ENCODE measurements at places on chromosomes 1 and 21.
A peak's percentile ranks its signal among the peaks of the same experiment; 100 is the strongest.

GRCh38 chr1:2398871-2399270, 7.2 kb downstream of the RER1 start:
- no peak for DNase-seq

- no peak for DNase-seq
Measured at GRCh38 chr1:188670837-188671236, 1806.8 kb downstream of the BRINP3 start.

DNA sequence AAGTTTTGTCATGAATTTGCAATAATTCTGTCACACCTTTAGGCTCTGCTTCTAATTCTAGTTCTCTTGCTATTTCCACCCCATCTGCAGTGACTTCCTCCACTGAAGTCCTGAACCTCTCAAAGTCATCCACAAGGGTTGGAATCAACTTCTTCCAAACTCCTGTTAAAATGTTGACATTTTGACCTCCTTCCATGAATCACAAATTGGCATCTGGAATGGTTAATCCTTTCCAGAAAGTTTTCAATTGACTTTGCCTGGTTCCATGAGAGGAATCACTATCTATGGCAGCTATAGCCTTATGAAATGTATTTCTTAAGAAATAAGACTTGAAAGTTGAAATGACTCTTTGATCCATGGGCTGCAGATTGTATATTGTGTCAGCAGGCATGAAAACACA, 19.7 kb upstream of the SFT2D2 start:
- no peak for DNase-seq

DNA sequence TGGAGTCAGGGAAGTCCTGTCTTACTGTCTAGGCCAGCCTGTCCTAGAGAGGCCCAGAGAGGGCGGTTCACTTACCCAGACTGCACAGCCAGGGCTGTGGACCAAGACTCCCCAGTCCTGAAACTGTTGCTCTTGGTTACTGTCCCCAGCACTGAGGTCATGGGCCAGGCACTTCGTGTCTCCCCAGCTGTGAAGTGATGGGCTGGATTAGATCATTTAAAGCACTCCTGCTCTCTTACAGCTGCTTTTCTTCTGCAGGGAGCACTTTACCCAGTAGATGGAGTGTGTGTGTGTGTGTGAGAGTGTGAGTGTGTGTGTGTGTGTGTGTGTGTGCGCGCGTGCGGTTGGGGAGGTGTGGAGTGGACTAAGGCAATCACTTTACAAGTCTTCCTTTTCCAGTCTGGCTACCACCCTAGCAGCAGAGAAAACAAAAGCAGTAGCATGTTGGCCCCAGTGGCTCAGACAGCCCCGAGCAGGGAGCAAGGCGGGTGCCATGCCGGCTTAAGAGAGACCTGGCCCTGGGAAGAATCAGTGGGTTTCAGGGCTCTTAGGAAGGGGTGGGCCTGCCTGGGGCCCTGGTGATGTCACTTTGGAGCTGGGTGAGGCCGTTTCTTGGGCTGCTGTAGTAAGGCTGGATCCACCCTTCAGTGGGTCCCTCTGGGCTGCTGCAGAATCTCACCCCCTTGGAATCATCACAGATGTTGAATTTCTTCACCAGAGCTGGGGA, 2.4 kb downstream of the SPSB1 start:
- DNase-seq, result peak; percentile 84

- DNase-seq, result no peak
Measured at GRCh38 chr1:54979327-54979891, 1.0 kb upstream of the TMEM61 start.

GRCh38 chr1:211642870-211643269, 32.6 kb downstream of the NEK2 start:
- no peak for DNase-seq

GRCh38 chr1:16094453-16095158, 21.2 kb upstream of the FAM131C start:
- DNase-seq, result no peak

DNA sequence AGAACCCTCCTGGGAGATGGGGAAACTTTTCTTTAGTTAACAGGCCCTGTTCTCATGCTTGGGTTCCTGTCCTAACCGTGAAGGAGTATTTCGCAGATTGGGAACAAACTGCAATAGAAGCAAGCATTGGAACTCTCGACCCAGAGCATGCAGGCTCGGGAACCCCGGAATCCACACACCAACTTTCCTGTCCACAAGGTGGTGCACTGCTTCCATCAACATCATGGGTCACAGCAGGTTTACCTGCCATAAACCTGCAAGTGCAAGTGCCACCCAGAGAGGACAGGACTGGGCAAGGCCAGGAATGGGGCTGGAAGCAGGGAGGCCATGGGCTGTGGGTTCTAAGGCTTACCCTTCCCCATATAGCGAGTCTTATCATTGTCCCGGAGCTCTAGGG, 6.9 kb downstream of the ENO1 start:
- DNase-seq, result peak; percentile 66

DNA sequence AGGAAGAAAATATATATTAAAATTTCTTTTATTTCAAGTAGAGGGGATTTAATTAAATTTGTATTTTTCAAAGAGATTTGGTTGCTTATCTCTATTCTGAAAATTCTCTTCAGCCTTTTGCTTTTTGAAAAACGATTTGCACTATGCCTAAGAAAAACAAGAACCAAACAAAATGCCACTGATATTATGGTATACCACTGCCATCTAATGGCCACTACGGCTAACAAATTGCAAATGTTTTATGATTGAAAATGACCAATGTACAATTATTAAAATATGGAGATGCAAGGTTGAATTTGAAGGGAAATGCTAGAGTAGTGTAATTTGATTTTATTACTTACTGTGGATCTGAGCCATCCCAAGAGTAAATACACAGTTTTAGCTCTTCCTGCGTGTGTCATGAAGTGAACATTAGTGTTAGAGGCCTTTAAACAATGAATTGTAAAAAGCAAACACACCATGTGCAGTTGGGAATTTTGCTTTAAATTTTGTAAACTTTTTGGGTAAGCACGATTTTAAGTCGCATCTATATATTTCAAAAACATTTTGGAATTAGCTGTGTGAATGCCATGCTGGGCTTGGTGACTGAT, 137.4 kb upstream of the USP25 start:
- DNase-seq, result peak; percentile 74

GRCh38 chr1:153919876-153920852, 2.6 kb downstream of the GATAD2B start:
- peak; percentile 72 for DNase-seq

- no peak for DNase-seq
Measured at GRCh38 chr1:47406966-47407365, 9.1 kb upstream of the FOXE3 start.

DNA sequence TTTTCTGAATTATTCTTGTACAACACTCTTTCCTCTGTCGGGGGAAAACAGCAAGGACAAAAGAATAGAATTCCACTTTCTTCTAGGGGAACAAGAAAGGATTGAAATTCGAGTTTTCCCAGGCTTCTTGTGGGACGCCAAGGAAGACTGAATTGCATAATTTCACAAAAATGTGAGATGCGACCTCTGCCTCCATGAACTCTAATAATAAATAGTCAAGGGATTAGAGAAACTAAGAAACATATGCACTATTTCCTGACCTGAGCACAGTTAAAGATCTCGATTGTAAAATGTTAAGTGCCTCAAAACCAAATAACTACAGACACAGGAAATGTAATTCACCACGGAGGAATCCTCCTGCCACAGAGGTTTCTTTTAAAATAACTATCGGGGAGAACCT, 117.3 kb upstream of the MARK1 start:
- no peak for DNase-seq

GRCh38 chr1:67626090-67626860, 58.7 kb upstream of the GADD45A start:
- no peak for DNase-seq

GRCh38 chr1:94284476-94284875, 47.1 kb upstream of the ARHGAP29 start:
- no peak for DNase-seq

DNA sequence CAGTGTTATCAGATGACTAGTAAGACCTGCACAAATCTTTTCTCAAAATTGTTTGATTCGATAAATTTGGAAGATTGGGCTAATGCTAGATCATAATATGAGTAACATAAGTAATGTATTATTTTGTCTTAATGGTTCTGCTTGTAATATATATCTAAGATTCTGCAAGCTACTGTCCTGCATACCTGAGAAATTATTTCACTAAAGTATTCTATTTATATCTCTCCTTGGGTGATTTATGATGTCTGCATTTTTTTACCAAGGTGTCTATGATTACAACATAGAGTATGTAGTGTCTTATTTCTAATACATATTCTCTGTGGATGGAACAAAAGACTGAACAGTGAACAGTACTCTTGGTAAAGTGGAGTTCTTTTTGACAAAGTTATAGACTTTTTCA, 166.6 kb downstream of the CLEC20A start:
- DNase-seq, result no peak

GRCh38 chr1:53959664-53960250, 13.6 kb downstream of the LRRC42 start:
- DNase-seq, result peak; percentile 33

- no peak for DNase-seq
Measured at GRCh38 chr1:166693673-166694297, 145.5 kb upstream of the POGK start.

- no peak for DNase-seq
Measured at GRCh38 chr1:70745199-70745598, 302.4 kb downstream of the PTGER3 start.

DNA sequence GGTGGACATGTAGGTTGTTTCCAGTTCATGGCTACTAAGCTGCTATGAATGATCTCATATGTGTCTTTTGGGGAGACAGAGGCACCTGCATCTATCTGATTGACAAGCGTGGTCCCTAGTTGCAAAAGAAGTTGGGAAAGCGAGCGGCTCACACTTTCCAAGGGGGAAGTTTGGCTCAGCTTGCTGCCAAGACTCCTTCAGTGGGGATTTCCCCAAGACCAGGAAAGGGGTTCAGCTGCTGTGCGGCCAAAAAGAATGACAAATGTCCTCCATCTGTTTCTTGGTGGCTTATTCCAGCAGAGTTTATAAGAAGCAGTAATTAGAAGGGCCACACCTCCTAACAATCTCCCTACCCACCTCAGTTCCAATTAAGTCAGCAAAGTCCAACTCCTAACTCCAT, 128.5 kb upstream of the GALNT2 start:
- DNase-seq, result no peak

DNA sequence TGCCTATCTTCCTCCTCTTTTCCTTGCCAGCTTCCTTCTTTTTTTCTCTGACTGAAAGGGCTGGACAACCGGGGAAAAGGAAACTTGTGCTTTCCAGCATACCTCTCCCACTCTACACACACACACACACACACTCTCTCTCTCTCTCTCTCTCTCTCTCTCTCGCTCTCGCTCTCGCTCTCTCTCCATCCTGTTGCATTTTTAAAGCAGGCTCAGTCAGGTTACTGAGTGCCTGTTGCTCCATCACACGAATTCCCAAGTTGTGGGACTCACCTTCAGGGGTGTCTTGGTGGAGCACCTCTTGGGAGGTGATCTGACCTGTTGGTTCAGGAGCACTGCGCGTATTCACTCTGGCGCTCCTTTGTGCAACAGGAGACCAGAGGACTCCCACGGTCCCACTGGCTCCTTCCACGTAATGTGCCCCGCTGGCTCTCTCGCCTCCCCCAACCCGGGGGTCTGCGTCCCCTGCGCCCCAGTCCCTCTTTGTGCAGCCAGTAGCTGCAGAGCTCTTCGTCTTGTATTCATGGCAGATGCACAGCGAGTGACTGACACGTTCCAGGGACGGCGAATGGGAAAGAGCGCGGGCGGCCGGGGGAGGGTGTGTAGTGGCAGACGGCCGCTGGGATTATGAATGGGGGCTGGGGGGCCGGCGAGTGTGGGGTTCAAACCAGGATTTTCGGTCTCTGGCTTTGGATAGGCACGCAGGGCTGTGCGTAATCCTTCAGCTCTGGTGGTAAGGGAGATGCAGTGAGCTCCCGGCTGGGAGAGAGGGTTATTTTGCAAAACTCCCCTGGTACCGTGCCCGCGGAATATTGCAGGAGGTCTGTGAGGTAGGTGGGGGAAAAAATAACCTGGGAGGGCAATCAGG, 660 bp upstream of the PDE4B start:
- no peak for DNase-seq

- no peak for DNase-seq
Measured at GRCh38 chr1:160718210-160718609, 6.6 kb upstream of the CD48 start.

- DNase-seq, result peak; percentile 77
Measured at GRCh38 chr1:24594328-24594598, 38.4 kb downstream of the NCMAP start.

DNA sequence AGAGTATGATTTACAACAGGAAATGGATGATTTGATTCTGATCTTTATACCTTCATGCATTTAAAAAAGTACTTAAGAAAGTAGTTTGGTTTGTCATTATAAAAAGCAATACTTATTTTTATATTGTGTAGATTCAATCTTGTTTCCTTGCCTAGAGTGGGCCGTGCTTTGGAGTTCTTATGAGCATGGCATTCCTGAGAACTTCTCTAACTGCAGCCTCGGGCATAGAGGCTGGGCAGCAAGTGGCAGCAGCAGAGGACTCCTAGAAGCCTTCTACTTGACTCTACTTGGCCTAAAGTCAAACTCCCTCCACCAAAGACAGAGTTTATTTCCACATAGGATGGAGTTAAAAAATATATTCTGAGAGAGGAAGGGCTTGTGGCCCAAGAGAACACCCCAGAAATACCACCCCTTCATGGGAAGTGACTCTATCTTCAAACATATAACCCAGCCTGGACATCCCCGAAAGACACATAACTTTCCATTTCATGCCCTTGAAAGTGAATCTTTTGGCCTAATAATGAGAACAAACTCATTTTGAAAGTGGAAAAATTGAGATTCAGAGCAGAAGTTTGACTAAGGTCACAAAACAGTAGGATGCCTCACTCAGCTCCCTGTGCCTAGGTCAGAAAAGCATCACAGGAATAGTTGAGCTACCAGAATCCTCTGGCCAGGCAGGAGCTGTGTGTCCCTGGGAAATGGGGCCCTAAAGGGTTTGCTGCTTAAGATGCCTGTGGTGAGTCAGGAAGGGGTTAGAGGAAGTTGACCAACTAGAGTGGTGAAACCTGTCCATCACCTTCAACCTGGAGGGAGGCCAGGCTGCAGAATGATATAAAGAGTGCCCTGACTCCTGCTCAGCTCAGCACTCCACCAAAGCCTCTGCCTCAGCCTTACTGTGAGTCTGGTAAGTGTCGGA, at the start of gene IVL:
IVL (plus strand) TSS at position 861 of the 916 bp plus-strand sequence. CDS start 1,252 bp downstream, outside the sequence.
- no peak for DNase-seq

GRCh38 chr1:115430441-115431158, 92.6 kb upstream of the NGF start:
- peak; percentile 41 for DNase-seq

DNA sequence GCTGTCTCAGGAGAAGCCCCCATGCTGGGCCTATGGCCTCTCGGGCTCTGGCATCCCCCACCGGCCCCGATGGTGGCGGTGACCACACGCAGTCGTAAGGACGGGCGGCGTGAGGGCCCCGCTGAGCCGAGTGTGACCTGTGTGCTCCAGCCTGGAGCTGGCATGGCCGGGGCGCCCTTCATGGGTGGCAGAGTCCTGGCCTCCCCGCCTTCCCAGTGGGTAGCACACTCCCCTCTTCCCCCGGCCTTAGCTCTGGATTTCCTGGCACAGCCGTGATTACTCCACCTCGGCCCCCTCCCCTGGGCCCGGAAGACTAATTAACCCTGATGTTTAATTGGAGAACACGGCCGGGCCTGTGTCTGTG, 44.6 kb downstream of the SLX9 start:
- no peak for DNase-seq

GRCh38 chr1:91894036-91894761, 8.2 kb upstream of the TGFBR3 start:
- no peak for DNase-seq
